ENCODE measurements at places on chromosomes 2 and 18.

GRCh38 chr18:60870261-60871153 is 462.7 kb upstream of the CDH20 start:
- DNase-seq: no peak

DNA sequence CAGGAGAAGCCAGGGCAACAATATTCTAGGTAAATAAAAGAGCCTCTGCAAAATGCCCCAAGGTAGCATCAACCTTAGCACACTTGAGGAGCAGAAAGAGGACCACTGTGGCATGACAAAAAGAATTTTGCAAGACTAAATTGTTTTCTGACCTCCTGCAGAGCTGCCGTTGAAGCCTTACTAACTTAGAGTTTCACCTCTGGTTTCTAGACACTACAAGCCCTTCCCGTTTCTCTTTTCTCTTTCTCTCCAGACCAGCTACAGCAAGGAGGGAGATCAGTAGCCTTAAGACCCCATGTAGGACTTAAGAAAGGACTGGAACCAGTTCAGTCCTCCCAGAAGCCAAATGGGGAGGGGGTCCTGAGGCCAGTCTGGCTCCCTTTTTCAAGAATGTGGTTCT is 73.3 kb upstream of the SP3 start:
- no peak for DNase-seq

- no peak for DNase-seq
Observed at GRCh38 chr2:30367232-30368070, 79.6 kb upstream of the LCLAT1 start.

DNA sequence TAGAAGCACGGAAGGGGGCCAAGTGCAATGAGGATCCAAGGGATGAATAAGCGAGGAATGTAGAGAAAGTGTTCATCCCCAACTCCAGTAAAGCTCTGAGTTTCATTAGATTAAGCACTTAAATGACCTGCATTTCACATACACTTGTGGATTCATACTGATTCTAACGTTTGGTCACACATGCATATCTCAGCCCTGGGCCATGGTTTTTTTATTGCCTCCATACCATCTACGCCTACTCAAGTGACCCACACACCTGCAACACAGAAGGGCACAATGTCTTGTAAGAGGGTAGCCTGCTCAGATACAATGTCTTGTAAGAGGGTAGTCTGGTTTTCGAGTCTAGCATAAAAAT is 566 bp upstream of the MRPS5 start:
- no peak for DNase-seq

GRCh38 chr2:105812180-105813044 is 67.7 kb downstream of the NCK2 start:
- no peak for DNase-seq

DNA sequence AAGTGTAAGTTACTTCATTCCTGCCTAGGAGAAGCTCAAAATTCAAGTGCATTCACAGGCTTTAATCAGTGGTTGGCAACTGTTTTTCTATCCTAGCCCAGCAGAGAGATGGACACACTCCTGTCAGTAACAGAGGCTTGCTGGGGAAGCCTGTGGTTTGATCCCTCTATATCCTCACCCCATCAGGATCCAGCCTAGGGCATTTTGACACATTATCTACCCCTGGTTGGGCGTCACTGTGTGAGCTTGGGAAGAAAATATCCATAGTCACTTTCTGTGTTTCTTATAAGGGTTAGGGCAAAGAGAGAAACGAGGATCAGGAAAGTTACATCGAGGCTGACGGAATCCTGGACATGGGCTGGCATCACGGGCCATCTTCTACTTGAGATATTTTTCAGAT is 10.0 kb downstream of the NT5DC4 start:
- DNase-seq: no peak

- DNase-seq: no peak
Observed at GRCh38 chr2:120775801-120776589, 40.3 kb downstream of the GLI2 start.

GRCh38 chr18:61606068-61606660 is 272.9 kb downstream of the CDH20 start:
- DNase-seq: no peak

- no peak for DNase-seq
Observed at GRCh38 chr2:141522702-141523101, 608.1 kb downstream of the LRP1B start.

DNA sequence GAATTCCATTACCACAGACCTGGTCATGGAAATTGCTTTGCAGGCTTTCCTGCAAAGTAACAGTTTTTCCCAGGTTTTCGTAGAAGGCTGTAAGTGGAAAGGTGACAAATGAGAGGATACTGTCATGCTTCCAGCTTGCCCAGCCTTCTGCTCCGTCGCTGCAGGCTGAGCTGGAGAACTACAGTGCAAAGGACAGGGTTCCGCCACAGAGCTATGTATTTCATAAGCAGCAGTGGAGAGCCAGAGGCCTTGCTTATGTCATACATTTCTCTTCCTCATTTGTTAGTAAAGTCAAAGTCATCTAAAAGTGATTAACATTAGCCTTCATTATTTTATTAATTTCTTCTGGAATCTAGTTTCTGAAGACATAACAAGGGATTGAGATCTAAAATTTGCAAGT is 72.9 kb upstream of the RBM44 start:
- DNase-seq: no peak

GRCh38 chr2:192551760-192552159 is 357.0 kb upstream of the TMEFF2 start:
- DNase-seq: no peak

DNA sequence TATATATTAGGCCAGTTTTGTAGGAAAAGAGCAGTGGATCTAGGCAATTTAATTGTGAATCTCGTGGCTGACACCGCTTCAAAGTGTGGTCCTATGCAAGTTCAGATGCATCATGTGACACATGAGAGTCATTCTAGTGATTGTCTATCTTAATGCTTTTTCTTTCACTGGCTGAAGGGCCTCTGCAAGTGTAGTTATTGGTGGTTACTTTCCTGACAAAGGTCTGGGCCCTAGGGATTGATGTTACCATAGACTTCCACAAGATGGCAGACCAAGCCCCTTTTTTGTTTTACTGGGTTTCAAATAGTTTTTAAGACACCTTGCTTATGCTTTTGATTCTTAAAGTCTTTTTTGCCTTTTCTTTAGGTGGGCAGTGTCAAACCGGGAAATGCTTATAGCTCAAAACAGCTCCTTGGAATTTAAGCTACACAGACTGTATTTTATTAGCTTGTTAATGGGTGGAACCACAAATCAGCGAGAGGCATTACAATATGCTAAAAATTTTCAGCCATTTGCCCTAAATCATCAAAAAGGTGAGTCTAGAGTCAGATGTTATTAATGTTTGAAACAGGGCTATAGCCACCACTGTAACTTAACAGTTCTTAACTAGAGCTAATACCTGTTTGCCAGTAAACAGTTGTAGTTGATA is 25.9 kb downstream of the CD8A start:
- no peak for DNase-seq

GRCh38 chr18:23934252-23934651 is 80.3 kb upstream of the TTC39C start:
- no peak for DNase-seq

DNA sequence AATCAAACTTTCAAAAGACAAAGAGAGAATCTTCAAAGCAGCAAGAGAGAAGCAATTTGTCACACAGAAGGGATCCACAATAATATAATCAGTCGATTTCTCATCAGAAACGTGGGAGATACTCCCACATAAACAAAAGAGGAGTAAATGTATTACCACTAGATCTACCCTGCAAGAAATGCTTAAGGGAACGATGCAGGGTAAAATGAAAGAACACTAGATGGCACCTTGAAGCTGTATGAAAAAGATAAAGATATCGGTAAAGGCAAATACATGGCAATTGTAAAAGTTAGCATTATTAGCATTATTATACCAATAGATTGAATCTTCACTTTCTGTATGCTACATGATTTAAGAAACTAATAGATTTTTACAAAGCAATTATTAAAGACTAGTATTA is 677.0 kb downstream of the SUCLG1 start:
- DNase-seq: no peak

GRCh38 chr18:22935431-22935830 is 2.3 kb downstream of the RBBP8 start:
- no peak for DNase-seq

DNA sequence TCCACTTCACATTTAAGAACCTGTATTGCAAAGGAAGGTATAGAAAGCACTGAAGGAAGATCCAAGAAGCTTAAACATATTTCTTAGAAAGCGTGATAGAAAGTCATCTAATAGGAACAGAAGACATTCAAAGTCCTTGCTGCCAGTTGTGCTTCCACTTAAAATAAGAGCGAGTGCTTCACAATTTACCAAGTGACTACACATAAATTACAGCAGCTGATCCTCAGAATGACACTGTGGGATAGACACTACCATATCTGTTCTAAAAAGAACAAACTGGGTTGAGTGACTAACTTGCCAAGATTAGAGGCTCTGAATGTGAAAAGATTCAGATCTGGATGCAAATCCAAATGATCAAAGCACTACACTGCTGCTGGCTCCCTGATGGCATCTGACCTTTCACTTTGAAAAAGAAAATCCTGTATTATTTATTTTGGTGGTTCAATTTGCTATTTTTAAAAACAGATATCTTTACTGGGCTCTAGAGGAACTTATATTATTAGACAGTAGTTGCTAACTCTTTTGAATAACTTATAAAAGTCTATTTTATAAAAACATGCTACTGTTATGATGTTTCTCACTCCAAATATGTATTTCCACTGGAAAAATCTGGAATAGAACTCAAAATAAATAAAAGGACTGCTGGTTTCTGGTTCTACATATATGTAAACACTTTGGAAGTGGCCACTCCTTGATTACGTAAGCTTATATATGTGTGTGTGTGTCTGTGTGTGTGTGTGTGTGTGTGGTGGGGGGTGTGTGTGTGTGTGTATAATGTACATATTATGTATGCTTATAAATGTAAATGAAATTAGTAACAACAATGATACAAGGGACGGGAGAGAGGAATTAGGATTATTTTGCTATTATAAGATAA is 57.4 kb downstream of the KIDINS220 start:
- no peak for DNase-seq

GRCh38 chr2:147165697-147166382 is 679.0 kb upstream of the ACVR2A start:
- no peak for DNase-seq

DNA sequence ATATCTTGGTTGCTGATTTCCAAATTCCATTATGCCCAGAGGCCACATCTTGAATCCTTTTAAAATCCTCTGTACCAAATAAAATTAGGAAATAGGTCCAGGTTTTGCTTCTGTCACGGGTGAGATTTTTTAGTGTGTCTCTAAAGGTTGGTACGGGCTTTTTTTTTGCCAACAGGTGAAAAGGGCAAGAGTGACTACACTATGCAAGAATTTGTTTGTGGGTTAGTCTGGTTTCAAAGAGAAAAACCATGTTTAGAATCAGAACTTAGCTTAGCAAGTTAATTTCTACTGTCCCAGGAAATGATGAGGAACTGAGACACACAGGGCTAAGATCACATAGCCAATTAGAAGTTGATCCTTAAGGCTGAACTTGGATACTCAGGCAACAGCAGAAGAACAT is 41.7 kb downstream of the POLR1A start:
- no peak for DNase-seq

DNA sequence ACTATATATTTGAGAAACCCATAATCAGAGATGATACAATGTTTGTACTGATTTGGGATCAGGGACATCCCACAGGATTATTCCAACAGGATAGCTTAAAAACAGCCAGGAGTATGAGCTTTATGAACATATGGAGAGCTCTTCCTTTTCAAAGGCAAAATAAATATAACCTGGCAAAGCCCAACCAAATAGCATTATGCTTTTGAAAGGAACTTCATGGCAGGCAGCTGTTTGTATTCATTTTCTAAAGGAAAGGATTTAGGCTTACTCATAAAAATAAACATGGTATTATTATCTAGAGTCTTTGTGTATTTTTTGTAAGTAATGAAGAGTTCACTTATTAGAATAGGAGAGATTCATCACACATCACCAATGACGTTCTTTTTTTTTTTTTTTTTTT is 44.4 kb downstream of the CCDC195 start:
- no peak for DNase-seq

DNA sequence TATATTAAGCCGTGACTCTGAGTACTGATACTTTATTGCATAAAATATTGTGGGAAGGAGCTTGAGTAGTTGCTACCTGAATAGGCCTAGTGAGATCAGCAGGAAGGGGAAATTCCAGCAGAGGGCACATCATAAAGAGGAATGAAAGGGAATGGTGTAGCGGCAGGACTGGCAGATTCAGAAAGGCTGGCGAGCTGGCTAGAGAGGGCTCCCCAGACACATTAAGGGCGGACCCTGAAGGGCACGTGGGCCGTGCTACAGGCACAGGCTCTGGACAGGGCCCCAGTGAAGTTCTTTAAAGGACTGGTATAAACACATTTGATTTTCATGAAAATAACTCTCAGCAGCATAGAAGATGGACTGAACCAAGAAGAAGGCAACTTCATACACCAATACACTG is 43.0 kb downstream of the PTPN2 start:
- DNase-seq: no peak

DNA sequence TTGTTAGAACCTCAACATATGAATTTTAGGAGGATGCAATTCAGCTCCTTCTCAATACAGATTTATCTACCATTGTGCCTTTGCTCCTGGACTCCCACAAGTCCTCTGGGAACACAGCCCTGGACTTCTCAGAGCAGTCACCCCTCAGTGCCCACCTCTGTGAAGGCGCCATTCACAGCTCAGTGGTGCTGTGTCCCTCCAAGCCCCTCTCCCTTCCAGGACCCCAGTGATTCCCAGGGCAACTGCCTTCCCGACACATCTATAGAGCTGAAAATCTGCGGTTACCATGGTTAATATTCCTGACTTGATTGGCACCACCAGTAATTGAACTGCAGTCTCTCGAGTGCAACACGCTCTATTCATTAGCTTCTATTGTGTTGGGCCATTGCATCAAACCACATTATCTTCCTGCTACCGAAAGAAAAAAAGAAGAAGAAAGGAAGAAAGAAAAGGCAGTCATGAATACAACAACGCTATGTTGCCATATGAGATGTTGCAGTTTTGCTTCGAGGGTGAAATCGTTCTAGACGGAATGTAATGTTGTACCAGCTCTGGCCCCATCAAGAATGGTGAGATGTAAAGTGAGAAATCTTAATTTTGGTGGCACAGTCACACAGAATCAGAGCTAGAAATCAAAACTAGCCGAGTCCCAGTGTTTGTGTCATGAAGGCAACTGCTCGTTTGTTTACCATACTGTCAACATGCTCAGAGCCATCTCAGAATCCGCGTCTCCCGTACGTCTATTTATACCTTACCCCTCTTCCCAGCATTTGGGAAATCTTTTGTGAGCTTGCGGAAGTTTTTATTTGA is 524.0 kb upstream of the ID2 start:
- no peak for DNase-seq
